ENCODE measurements at places on chromosomes 7 and 10. TPM values are rescaled to one million over a fixed set of nuclear protein-coding genes. Genes with fewer than 3 reads are reported as not detected.

The CRYGN gene
- polyA plus RNA-seq: 0.36 TPM

The NUPR2 gene
- polyA plus RNA-seq: 1.4 TPM

The TFPI2 gene
- 15.5 TPM for polyA plus RNA-seq

The PSMA2 gene
- 136 TPM for polyA plus RNA-seq

The TRIM8 gene
- polyA plus RNA-seq: 56.3 TPM

The LSM8 gene
- polyA plus RNA-seq: 44.3 TPM

DNA sequence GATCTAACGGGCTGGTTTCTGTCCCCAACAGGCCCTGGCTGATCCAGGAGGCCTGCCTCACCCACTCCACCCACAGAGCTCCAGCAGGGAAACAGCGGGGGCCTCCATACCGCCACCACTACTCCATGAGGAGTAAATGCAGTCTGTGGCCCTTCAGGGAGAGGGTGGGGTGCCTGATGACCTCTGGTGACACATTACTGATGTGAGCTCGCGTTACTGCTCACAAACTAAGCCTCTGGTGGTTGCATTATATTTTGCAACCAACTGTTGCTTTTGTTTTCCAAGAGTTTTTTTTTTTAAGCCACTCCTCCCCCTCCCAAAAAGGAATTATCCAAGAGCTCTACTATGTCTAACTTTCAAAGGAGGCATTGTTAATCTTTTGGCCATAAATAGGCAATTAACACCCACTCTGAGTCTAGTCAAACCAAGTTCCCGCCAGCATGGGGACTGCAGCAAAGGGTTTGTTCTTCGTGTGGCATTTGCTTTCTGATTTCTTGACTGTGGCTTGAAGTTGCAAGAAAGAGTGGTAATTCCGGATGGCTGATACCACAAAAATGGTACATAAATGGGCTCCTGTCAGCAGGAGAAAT, 72.6 kb downstream of the FAM53B start:
- H3K36me3 ChIP-seq: peaks cover 52% of the 10 kb centered on the region
- DNase-seq: no peak
- no peaks in the 10 kb centered on the region for H3K27me3 ChIP-seq
- peaks cover 54% of the 10 kb centered on the region for H3K4me1 ChIP-seq

DNA sequence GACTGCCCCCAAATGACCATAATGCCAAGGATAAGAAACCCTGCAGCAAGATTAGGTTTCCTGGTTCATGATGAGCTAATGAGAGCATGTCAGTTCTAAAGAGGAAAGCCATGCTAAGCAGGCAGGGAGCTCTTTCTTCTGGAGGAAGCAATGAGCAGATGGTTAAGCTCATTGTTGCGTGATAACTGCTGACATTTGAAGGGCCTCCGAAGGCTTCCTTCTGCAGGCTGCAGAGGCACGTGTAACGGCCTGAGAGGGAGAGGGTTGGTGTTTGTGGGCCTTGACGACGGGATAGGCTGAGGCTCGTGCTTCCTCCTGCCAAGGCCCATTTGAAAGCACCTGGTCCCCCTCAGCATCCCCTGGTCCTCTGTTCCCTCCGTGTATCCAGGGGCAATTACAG, 63.5 kb upstream of the BTBD16 start:
- peaks cover 5% of the 10 kb centered on the region for H3K4me1 ChIP-seq
- H3K36me3 ChIP-seq: peaks cover 45% of the 10 kb centered on the region
- peak; percentile 22 for DNase-seq

GRCh38 chr10:124732931-124733570, 11.1 kb downstream of the FAM53B start:
- H3K27me3 ChIP-seq: no peaks in the 10 kb centered on the region
- peaks cover 24% of the 10 kb centered on the region for H3K36me3 ChIP-seq
- H3K27ac ChIP-seq: peak overlapping the region; percentile 2
- H3K4me1 ChIP-seq: peaks cover 62% of the 10 kb centered on the region
- no peak overlapping the region for H3K4me3 ChIP-seq

GRCh38 chr7:128708824-128709223, 30.3 kb upstream of the CALU start:
- DNase-seq: no peak
- no peak overlapping the region for H3K27ac ChIP-seq
- no peaks in the 10 kb centered on the region for H3K4me1 ChIP-seq

GRCh38 chr10:116278846-116279245, 5.8 kb upstream of the GFRA1 start:
- H3K4me3 ChIP-seq: no peak overlapping the region
- DNase-seq: no peak
- H3K36me3 ChIP-seq: no peaks in the 10 kb centered on the region
- H3K27me3 ChIP-seq: peaks cover 22% of the 10 kb centered on the region
- H3K27ac ChIP-seq: no peak overlapping the region

DNA sequence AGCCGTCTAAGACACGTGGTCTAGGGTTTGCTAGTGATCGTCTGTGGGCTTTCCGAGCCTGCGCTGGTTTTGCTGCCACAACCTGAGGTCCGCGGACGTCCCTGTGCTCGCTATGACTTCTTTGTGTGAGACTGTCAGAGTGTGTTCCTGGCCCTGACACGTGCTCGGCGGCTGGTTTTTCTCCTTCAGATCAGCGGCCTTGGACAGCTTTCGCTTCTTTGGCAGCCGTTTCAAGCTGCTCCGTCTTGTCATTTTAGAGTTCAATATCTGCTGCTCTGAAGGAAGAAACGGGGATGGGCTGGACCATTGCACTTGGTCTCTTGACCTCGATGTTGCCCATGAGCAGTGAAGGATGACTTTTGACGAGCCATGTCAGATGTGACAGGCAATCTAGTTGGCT, 147.3 kb downstream of the MGMT start:
- H3K27ac ChIP-seq: no peak overlapping the region
- H3K36me3 ChIP-seq: no peaks in the 10 kb centered on the region
- DNase-seq: no peak
- no peaks in the 10 kb centered on the region for H3K4me1 ChIP-seq
- no peak overlapping the region for H3K4me3 ChIP-seq

DNA sequence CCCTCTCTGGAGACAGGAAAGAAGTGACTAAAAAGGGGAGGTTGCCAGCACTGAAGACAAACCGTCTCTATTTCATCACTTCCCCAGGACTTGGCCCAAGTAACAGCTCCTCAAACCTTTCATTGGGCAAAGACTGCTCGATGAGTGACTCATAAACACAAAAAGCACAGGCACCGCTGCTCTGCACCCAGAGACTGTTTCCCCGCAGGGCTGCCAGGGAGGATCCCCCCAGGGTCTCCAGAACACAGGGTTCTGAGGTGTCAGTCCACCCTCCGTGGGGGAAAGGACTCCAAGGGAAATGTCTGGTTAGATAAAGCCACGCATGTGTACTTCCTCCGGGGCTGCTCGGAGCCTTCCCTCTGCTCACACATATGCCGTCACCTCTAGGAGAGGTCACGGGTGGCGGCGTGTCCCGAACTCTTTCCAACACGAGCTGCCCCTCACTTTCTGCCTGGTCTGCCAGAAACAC, 59.9 kb downstream of the INSIG1 start:
- no peaks in the 10 kb centered on the region for H3K4me1 ChIP-seq
- H3K36me3 ChIP-seq: no peaks in the 10 kb centered on the region
- H3K4me3 ChIP-seq: no peak overlapping the region
- H3K27me3 ChIP-seq: peaks cover 74% of the 10 kb centered on the region

GRCh38 chr7:24025094-24025493, 258.9 kb upstream of the NPY start:
- no peaks in the 10 kb centered on the region for H3K36me3 ChIP-seq
- no peaks in the 10 kb centered on the region for H3K4me1 ChIP-seq
- no peak overlapping the region for H3K4me3 ChIP-seq
- peak overlapping the region; percentile 1 for H3K27ac ChIP-seq

DNA sequence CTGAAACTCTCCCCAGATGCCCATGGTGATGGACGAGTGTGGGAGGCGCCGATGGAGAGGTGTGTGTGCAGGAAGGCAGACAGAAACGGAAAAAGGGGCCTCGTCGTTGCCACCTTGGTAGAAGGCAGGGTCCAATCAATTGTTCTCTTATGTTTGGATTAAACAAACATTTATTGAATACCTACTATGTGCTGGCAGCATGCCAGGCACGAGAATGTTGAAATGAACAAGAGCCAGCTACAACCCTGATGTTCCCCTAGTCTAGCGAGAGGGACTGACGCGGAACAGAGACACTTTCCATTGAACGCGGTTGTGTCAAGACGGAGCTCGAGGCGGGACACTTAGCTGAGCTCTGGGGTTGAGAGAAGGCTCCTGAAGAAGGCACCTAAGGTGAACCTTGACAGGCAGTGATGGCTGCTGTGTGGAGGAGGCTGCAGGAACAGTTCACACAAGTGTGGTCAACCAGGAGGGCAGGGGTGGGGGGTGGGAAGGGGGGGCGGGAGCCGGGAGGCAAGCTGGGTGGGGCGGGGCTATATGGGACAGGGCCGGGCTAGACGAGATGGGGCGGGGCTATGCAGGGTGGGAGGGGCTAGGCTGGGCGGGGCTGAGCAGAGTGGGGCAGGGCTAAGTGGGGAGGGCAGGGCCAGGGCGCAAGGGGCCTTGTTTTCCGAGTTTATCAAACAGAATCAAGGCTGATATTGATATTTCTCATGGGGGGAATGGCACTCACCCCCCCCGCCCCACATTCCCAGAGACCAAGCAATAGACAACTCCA, 181.0 kb downstream of the GATA3 start:
- H3K36me3 ChIP-seq: no peaks in the 10 kb centered on the region
- H3K4me1 ChIP-seq: no peaks in the 10 kb centered on the region
- no peak overlapping the region for H3K4me3 ChIP-seq
- no peaks in the 10 kb centered on the region for H3K27me3 ChIP-seq
- DNase-seq: no peak

DNA sequence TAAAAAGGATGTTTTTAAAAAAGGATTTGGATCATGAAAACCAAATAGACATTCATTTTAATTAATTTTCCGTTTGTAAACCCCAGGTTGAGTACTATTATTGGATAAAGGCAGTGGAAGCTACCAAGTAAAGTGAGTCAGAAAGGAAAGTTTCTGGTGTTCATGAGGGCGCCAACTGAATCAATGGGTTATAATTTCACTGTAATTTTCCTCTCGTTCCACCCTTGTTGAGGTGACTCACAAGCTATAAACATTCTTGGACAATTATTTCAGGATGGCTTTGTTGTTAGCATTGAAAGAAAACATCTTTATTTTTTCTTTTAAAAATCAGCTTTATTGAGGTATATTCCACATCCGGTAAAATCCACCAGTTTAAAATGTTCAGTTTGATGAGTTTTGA, 5.1 kb upstream of the FAM133B start:
- no peaks in the 10 kb centered on the region for H3K27me3 ChIP-seq
- DNase-seq: no peak
- no peaks in the 10 kb centered on the region for H3K36me3 ChIP-seq
- no peak overlapping the region for H3K4me3 ChIP-seq
- H3K27ac ChIP-seq: no peak overlapping the region

DNA sequence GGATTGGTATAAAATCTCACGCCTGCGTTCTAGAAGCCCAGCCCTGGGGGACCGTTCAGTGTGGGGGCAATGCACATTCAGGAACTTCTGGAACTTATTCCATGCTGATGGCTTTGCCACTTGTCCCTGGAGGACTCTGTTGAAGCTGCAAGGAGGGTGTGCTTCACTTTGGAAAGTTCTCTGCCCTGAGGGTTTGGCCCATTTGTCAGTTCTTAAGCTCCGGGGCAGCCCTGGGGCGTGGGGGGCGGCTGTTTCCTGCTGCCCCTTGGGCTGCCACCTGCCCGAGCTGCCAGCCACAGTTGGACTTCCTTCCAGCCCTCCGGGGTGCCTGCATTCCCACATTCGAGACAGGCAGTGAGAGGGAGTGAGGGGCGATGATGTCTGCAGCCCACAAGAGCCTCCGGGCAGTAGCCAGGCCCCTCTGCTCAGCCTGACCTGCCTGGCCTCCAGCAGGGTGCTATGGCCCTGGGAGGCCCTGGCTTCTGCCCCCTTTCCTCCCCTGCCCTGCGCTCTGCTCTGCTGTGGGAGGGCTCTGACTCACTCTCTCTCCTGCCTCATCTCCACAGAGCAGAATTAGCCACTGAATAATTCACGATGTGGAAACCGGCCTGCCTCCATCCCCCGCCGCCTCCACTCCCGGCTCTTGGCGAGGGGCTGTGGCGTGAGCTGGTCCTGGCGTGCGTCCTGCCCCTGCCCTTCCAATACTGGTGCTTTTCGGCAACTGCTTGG, 1.9 kb downstream of the TTYH3 start:
- peak overlapping the region; percentile 99 for H3K4me3 ChIP-seq
- peaks cover 24% of the 10 kb centered on the region for H3K36me3 ChIP-seq
- peak; percentile 66 for DNase-seq
- H3K27me3 ChIP-seq: no peaks in the 10 kb centered on the region
- peak overlapping the region; percentile 89 for H3K27ac ChIP-seq
- H3K4me1 ChIP-seq: peaks cover 71% of the 10 kb centered on the region

DNA sequence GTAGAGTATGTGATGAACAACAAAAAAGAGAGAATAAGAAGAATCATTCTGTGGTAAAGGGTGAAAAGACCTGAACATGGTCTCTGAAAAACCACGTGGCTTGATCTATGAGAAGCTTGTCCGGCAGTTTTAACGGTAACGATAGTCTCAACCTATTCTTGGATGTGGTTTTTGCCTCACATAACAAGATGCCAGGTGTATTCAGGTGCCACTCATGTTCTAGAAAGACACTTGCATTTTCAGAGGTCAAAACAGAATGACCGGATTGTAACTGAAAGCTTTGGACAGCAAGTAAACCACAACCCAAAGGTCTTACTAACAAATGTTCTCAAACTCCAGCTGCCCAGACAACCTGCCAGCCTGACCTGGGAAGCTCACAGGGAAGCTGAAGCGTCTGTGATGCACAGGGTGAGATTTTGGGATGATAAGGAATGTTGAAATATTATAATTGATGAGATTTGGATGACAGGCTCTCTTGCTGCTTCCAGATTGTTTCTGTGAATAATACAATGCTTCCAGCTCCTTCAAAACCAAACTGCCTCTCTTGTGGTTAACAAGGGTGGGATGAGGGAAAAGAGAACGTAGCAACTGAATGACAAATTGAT, 137.4 kb upstream of the GRB10 start:
- no peak for DNase-seq
- no peaks in the 10 kb centered on the region for H3K27me3 ChIP-seq
- no peak overlapping the region for H3K4me3 ChIP-seq
- H3K4me1 ChIP-seq: no peaks in the 10 kb centered on the region

- no peaks in the 10 kb centered on the region for H3K27me3 ChIP-seq
- H3K4me3 ChIP-seq: no peak overlapping the region
- DNase-seq: no peak
- no peaks in the 10 kb centered on the region for H3K4me1 ChIP-seq
Measured at GRCh38 chr7:85016286-85016685, 170.6 kb downstream of the SEMA3D start.

DNA sequence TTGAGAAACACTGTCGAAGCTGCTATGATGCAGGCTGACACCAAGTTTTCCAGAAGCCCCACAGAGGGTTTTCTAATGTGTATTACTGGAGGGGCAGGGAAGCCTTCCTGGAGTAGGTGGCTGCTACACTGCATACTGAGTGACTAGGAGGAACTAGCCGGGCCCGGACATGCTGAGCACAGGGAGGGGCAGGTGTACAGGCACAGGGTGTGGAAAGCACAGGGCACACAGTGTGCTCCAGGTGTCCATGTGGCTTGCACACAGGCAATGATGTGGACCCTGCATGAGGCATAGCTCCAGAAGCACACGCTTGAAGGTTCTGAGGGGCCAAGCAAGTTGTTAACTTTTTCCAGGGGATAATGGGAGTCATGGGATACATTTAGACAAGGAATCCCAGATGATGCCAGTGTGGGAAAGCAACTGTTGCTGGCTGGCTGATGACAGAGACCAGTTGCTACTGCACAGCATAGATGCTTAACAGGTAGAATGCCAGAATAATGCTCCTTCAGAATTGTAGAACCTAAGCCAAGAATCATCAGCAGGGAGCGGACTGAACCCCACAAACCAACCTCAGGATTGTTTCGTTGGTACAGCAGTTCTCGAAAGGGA, 14.6 kb downstream of the DHX32 start:
- no peak for DNase-seq
- H3K27me3 ChIP-seq: no peaks in the 10 kb centered on the region
- no peak overlapping the region for H3K27ac ChIP-seq
- H3K4me1 ChIP-seq: no peaks in the 10 kb centered on the region
- peaks cover 22% of the 10 kb centered on the region for H3K36me3 ChIP-seq
